ENCODE measurements at places on chromosomes 12 and 14. TPM values are rescaled to one million over a fixed set of nuclear protein-coding genes. Genes with fewer than 3 reads are reported as not detected.

GRCh38 chr12:96091833-96092232 lies 56.4 kb upstream of the LTA4H start:
- DNase-seq: no peak

DNA sequence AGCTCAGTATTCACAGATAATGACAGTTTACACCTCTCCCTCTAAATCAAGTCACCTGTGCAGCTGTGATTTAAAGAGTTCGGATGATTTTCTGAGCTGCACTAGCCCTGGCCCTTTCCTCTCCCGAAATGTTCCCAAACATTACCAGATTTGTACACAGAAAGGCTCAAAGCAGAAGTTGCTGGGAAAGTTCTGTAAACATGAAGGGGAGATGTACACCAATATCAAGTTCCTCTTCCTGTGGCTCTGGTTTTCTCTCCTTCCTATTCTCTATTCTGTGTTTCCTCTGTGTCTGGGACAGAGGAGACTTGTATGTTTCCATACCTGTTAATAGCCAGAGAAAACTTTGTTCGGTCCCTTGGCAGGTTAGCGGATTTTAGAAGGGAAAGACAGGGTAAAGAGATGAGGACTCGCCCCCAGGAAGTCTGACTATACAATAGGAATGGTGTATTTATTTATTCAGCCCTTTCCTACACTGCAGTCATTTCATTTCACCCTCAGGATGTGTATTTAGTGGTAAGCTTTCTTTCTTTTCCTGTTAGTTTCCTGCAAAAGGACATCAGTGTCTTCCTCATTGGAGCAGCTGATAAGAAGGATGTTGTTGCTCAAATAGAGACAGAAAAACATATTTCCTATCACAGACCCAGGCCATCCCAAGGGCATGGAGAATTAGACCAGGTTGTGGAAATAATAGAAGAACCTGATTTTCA lies 7.6 kb upstream of the NUMB start:
- peak; percentile 18 for DNase-seq

- no peak for DNase-seq
Measured at GRCh38 chr14:101843665-101844064, 82.2 kb downstream of the PPP2R5C start.

DNA sequence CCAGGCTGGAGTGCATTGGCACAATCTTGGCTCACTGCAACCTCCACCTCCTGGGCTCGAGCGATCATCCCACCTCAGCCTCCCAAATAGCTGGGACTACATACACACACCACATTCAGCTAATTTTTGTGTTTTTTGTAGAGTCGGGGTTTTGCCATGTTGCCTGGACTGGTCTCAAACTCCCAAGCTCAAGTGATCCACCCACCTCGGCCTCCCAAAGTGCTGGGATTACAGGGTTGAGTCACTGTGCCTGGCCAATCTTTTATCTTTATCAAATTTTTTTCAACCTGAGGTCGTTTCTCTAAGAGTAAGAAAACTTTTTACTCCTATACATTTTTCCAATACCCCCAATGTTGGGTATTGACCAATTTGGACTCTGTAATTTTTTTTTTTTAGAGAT lies 40.0 kb upstream of the NAP1L1 start:
- DNase-seq: no peak

AKAP6 gene
- 3.2 TPM for total RNA-seq

All from lower leg skin (tissue), 4 donors.